Fibroblast of skin of left biceps (primary cell): ENCODE measurements at places on chromosomes 7 and 10.

- DNase-seq = no peak
These were observed 80.6 kb downstream of the ETV1 start for GRCh38 chr7:13908667-13909397.

DNA sequence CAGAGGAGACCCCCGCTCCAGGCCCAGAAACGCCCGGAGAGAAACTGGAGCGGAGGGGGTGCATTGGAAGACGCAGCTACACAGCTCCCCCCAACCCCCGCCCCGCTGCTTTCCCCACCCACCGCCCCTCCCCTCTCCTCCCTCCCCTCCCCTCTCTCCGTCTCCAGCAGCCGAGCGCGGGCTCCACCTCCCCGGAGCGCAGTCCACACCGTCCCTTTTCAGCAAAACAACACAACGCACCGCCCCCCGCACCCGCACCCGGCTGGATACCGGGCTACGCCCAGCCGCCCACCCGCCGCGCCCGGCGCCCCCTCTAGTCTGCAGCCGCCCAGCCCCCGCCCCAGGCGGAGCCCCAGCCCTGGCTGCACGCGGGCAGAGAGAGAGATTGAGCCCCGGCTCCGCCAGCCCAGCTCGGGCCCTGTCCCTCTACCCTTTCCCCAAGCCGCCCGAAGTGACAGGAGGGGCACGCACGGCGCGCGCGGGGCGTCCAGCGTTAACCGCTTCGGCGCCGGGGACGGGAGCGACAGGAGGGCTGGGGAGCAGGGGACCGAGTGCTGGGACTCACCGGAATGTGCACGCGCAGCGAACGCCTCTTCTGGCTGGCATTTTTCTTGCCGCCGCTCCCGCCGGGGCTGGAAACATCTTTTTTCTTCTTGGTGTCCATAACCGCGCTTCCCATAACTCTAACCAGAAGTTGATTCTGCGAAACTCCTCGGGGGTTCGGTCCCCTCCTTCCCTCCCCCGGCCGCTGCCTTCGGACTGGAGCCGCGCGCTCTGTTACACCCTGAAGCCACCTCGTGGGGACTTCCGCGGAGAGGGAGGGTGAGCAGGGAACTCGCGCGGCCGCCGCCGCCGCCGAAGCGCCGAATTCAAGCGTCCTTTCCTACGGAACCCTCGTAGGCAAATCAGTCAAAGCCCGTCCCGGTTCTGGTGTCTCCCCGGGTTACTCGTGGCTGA lies 695 bp downstream of the PRKAG2 start:
- no peak for DNase-seq

DNA sequence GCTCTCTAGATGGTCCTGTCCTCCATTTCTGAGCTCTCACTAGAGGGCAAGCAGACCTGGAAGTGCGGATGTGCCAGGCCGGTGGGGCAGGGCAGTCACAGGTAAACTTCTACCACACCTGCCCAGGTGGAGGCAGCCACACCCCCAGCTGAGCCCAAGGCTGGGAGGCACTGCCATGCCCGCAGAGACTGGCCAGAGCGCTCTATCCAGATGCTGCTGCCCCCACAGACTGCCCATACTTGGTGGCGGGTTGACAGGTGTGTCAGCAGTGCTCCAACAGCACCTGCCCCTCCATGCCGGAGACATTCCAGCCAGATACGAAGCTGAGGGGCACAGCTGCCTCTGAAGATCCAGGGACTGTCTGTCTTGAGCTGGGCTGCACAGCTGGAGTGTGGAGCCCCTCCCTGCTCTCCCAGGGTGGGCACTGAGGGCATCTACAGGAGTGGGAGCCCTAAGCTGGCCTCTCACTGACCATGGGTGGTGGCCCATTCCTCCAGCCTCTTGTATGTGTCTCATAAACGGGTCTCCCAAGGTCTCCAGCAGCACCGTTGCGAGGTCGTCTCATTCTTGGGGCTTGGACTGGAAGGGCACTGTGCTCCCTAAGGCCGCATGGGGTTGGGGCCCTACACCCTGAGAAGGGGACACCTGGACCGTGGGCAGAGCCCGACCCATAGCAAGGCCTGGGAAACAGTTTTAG lies 38.2 kb upstream of the PPIF start:
- no peak for DNase-seq

DNA sequence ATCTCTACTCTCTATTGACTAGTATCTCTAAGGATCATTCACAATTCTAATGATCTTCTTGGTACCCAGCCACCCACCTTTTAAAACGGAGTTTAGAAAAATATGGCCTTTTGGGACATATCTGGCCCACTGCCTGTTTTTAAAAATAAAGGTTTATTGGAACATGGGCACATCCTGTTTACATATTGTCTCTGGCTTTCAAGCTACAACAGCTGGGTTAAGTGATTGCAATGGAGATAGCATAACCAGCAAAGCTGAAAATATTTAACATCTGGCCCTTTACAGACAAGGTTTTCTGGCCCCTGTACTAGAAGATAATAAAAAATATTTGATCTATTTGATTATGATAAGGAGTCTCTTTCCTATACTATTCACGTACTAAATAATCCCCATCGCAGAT lies 232.4 kb upstream of the RHOBTB1 start:
- DNase-seq = no peak

GRCh38 chr10:24907956-24908355 lies 44.5 kb downstream of the PRTFDC1 start:
- DNase-seq = no peak

- no peak for DNase-seq
These were observed 14.2 kb downstream of the ZNF365 start for GRCh38 chr10:62388328-62388727.

DNA sequence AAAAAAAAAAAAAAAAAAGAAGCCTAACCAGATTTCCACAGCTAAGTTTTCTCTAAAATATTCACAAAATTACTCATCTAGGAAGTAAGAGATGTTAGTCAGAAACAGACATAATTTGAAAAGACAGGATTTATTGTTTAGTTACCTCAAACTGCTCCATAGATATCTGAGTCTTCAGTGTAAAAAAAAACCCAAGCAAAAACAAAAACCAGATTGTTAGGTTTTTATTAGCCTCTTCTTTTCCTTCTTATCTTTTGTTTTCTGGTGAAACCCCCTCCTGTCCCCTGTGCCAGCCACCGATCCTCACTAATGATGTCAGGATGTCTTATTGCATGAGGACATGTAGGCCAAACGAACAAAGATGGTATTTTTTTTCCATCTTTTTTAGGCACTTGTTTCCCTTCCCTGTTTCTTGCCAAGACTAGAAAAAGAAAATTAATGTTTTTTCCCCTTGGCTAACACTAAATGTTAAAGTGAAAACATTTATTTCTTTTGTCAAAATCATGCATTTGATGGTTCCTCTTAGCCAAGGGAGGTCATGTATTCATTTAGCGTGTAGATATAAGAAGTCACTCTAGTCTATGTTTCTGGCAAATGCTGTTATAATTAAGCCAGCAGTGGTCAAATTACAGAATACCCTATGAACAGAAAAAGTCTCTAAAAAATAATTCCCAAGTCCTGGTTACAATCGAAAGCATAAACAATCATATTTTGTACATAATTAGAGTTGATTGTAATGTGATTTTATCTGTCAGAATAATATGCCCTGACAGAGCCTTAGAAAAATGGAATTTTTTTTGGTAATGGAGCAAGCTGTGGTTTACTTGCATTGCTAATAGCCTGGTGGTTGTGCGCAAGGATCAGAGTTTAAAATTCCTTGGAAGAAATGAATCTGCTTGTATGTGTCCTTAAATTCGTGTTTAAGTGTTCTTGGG lies 702.4 kb upstream of the FZD8 start:
- no peak for DNase-seq

DNA sequence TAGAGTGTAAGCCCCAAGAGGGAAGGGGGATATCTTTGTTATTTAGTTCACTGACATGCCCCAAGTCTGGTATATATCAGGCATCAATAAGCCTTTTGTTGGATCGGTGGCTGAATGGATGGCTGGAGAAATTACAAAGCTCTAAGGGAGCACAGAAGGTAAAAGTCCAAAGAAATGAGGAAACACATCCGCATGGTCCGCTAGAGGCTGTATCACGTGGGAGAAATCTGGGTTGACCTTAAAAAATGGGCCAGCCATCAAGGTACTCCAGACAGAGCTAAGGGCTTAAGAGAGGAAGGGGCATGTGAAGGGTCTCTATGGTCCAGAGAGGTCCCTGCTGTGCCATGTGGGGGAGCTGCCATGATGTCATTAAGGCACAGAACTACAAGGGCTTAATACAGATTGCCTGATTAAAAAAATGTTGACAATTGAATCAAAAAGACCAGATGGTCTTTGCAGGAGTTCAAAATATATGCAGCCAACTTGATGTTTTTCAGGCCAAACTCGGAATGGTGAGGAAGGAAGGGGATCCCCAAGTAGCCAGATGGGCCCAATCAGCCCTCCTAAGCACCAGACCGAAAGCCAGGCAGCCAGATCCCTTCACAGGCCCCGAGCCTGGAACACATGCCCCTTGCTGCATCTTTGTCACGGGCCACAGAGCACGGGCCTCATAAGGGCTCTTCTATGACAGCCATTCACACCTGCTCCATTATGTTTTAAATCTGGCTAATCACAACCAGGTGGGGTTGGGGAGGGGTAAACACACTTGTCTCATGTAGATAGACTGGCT lies 31.9 kb downstream of the SCRN1 start:
- DNase-seq = no peak

GRCh38 chr10:91980319-91980718 lies 56.7 kb downstream of the BTAF1 start:
- no peak for DNase-seq
